ENCODE measurements at places on chromosomes 12 and 14.

DNA sequence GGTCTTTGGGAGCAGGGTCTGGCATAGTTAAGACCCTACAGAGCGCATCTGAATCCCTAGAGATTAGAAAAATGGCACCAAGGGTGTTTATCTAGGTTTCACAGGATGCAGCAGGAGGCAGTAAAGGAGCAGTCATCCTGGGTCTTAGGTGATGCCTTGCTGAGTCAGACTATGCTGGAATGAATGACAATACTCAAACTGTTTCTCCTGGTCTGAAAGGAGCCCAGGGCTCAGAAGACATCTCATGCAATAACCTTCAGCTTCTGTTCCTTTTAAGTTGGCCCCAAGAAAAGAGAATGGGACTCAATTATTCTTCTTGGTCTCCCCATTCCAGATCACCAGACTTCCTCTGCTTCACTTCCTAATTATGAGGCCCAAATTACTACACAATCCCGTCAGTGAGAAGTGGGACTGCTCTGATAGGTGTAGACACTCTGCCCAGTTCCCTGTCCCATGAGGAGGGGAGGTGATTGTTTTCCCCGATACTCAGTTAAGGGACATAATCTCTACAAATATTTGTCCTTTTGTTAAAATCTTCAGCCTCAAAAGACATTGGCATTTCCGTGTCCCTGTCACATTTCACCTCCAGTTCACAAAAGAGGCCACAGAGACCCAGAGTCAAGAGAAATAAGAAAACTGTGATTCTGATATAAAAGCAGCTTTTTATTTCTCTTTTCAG lies 14.8 kb upstream of the APOF start:
- no peak for DNase-seq

- DNase-seq = no peak
Observed at GRCh38 chr12:49198431-49199155, 9.7 kb upstream of the TUBA1A start.

DNA sequence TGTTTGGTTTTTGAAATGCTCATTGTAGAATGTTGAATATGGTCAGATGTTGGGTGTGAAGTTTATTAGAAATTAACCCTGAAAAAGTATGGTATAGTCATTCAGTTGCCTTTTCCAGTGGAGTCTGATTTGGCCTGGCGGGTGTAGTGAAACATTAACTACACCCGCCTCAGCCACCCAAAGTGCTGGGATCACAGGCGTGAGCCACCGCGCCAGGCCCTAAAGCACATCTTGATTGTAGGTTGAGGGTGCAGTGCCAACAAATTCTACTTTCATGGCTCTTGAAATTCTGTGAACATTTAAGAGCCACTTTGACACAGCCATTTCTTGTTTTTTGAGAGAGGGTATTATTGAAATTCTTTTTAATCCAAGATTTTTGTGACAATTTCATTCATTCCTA lies 624.9 kb downstream of the DIO2 start:
- no peak for DNase-seq

DNA sequence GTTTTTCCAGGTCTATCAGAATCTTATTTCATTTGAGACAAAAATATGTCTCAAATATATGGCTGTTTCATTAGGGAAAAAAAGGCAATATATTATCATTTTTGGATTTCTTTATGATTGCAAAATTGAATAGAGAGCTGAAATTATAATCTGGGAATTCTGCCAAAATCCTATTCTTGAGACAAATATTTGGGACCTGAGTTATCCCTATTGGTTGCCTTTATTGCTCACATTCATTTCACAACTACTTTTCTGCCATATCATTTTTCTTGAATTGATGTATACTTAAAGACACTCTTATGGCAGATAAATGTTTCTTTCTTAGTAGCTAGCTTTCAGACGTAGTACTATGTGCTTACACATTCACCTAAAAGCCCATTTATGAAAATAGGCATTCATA lies 241.6 kb upstream of the NOVA1 start:
- DNase-seq = no peak

GRCh38 chr12:58269476-58269875 lies 328.1 kb downstream of the ATP23 start:
- no peak for DNase-seq

GRCh38 chr12:53078425-53079225 lies 565 bp downstream of the SPRYD3 start:
- no peak for DNase-seq

GRCh38 chr14:24430682-24431568 lies 1.2 kb downstream of the KHNYN start:
- DNase-seq = peak; percentile 62

DNA sequence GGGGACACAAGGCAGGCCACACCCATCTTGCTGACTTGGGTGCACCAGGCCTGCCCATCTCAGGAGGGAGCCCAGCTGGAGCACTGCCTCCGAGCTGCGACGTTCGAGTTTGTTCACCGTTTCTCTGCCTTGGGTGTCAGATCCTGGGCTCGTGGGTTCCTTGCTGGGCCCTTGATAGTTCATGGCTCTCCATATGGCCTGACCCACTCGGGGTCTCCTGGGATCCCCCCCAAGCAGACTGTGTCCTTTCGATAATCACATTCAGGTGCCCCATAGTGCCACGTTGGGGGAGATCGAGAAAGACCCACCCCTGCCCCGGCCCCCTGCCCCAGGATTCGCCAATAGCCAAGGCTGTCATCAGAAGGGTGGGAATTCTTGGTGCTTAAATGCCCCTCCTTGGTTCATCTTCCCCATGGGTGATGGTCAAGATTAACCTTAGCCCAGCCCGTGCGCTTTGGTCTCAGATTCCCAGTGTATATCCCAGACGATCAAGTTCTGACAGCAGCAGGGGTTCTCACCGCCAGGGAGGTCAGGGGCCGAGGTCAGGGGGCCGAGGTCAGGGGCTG lies 7.4 kb downstream of the RFLNA start:
- DNase-seq = no peak

DNA sequence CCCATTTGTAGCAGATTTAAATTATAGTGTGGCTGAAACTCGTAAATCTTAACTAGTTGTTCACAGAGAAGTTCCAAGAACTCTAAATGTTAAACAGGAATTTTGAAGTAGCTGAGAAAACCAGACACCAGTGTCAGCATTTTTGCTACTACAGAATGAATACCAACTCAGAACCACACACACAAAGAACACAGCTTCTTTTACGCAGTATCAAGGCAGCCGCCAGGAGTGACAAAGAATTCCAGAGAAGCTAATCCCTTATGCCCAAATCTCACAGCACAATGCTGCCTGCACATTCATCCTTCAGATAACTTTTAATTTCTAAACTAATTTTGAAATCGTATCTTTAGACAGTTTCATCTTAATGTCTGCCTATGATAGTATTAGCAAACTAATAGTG lies 37.4 kb downstream of the SLC6A15 start:
- no peak for DNase-seq

DNA sequence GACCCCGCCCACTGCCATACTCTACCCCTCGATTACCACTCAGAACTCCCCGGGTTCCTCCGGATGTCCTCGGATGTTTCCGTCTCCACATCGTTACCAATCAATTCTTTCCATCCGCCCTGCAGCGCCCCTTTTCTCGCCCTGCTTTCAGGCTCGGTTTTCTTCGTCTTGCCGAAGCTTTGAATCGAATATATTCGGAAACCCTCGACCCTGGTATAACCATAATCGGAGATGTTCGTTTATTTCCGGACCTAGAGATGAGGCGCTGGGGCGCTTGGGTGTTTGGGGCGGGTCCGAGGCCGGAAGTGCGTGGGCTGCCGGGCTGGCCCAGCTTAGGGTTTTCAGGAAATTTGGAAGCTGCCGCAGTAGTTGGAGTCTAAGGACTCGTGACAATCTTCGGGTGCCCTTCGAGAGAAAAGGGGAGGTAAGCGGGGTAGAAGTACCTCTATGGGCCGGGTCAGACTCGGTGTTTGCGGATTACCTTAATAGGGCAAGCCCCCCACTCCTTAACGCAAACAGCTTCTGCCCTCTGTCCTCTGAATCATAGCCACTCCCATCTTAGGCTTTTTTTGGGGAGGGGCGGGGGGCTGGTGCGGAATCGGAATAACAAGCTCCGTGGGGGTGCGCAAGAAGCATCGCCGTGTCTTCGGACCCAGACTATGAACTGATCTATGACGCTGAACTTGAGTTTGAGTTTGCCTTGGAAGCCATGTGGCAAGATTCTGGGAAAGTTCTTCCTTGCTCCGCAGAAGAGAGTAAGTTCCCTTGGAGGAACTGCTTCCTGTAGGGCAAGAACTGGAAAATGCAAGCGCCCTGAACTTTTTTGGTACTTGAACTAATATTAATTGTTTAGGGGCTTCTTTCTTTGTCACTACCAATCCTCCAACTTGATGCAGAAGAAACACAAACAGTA lies at the start of gene C14orf119:
TSS of gene C14orf119 (plus strand) at position 310 of the 913 bp plus-strand sequence. CDS start 2,154 bp downstream, outside the sequence.
- DNase-seq = peak; percentile 99

DNA sequence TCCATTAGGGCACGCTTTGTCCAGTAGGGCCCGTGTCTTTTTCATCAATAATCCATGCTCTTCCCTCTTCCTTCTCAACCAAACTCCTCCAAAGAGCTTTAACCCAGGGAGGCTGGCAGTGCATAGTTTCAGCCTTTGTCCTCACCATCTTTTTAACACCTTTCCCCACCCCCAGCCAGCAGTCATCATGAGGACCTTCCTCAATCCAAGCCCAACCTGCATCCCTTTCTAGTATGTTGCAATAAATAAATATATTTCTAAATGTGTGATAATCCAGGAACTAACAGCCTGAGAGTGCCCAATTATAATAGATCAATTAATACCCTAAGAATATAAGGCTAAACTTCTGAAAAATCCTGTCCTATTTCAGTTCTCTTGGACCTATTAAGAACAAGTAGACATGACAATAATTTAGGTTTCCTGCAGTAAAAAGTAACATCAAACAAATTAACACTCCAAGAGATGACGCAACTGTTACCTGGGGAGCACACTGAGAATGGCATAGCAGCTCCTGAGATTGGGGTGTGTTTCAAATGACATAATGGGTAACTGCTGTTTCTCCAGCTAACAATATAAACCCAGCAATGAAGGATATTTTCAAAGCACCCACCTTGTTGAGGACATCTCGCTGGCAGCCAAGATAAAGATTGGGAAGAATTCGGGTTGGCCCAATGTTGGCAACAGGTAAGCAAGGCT lies 62.6 kb downstream of the DUSP16 start:
- DNase-seq = no peak

- DNase-seq = no peak
Observed at GRCh38 chr14:26863736-26864135, 265.9 kb upstream of the NOVA1 start.

DNA sequence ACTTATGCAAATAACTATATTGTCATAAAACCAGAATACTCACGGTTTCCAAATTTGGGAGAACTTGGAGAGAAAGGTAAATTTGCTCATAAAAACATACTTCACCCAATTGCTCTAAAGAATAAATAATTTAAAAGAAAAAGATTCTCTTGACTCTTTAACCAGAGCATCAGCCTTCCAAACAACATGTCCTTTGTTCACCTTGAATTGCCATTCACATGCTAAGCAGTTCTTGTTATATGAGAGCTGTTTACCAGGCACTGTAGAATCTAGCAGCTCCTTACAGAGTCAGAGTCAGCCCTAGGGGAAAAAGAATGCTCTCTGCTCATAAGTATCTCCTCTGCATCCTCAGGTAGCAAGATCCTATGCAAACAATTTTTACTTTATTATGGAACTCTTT lies 10.2 kb downstream of the SLCO1A2 start:
- DNase-seq = no peak

DNA sequence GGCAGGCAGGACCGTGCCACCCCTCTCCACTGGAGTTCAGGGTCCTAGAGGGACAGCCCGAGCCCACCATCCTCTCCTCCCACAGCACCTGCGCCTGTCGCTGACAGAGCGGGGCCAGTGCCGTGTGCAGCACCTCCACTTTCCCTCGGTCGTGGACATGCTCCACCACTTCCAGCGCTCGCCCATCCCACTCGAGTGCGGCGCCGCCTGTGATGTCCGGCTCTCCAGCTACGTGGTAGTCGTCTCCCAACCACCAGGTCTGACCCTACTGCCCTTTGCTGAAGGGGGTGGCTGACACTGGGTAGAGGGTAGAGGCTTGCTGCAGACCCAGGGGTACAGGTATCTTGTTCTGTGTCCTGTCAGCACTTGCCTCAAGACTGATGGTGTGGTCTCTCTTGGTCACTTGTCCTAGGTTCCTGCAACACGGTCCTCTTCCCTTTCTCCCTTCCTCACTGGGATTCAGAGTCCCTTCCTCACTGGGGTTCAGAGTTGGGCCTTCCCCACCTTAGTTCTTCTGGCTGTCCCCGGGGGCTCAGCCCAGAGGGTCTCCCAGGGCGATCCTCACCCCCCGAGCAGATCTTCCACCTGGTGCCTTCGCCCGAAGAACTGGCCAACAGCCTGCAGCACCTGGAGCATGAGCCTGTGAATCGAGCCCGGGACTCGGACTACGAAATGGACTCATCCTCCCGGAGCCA lies 42.0 kb downstream of the SH2B3 start:
- DNase-seq = no peak

DNA sequence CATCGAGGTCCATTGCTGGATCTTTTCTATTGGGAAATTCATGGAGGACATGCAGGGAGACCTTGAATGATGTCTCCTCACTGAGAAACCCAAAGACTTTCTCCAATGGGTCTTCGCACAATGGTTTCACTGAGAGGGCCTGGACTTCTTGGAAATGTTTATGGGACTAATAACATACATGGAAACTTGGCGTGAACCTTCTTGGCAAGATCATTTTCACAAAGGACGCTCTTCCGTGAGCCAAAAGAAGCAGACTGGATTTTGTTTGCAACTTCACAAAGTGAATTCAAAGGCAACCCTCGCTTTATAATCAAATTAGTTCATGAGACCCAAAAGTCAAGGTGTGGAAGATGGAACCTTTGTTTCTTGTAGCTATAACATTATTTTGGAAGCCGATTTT lies 154.4 kb downstream of the TMEM132C start:
- DNase-seq = no peak

GRCh38 chr14:102187568-102188001 lies 47.9 kb downstream of the WDR20 start:
- no peak for DNase-seq

- no peak for DNase-seq
Observed at GRCh38 chr12:92971859-92972524, 42.9 kb upstream of the EEA1 start.

All from stimulated activated CD4-positive, alpha-beta T cell treated with anti-CD3 and anti-CD28 coated beads, TNF-alpha, amount 100 ng/mL, for 48 hours (primary cell).